ENCODE measurements at places on chromosomes 6 and 20. TPM values are rescaled to one million over a fixed set of nuclear protein-coding genes. Genes with fewer than 3 reads are reported as not detected.

- H3K4me3 ChIP-seq: no peak overlapping the region
- peaks cover 19% of the 10 kb centered on the region for H3K36me3 ChIP-seq
- H3K27ac ChIP-seq: no peak overlapping the region
- DNase-seq: no peak
Measured at GRCh38 chr20:61982191-61982950, 83.3 kb downstream of the TAF4 start.

Gene ARHGAP18
- total RNA-seq: 14.6 TPM

Gene OSBPL2
- 51.9 TPM for total RNA-seq

- no peak for DNase-seq
- peaks cover 5% of the 10 kb centered on the region for H3K36me3 ChIP-seq
Measured at GRCh38 chr6:126110512-126111270, 124.4 kb downstream of the TRMT11 start.

DNA sequence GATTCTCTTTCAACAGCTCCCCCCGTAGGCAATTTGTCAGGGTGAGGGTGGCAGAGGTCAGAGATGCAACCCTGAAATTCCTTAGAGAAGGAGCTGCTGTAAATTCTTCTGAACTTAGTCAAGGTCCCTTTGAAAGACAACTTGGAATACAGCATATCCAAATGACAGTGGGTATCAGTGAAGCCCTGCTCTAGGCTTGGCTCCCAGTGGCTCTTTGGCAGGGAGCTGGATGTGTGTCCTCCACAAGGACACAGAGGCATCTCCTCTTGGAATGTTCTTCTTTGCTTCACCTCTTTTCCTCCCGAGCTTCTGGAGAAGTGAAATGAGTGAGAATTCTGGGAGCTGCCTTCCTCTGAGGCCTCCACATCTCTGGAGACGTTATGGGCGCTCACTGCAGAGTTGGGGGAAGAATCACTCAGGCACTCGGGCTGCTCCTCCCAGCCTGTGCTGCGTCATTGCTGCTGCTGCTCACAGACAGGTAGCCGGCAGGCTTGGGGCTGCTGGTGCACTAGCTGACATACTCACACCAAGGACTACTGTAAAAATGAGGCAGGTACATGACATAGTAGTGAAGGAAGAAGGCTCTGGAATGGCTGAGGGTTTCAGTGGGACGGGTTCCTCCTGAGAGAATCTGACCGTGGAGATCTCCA is 34.1 kb downstream of the DYNLT1 start:
- DNase-seq: no peak
- no peak overlapping the region for H3K4me3 ChIP-seq
- no peaks in the 10 kb centered on the region for H3K4me1 ChIP-seq
- no peaks in the 10 kb centered on the region for H3K27me3 ChIP-seq

DNA sequence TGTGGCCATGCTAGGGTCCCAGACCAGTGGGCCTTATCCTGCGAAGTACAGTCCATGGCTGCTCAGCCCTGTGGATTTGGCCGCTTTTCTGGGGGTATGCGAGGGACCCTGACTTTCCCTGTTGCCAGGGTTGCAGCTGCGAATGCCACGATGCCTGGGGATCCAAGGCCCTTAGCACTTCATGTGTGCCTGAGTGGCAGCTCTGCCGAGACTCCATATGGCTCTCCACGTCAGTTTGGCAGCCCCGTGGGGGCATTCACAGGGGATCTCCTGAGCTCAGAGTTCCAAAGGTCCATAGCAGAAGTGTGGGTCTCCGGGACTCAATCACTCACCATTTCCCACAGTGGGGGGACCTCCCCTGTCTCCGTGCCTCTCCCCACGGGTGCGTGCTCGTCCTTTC is 319.5 kb downstream of the DOK5 start:
- H3K36me3 ChIP-seq: no peaks in the 10 kb centered on the region
- no peak for DNase-seq
- no peak overlapping the region for H3K4me3 ChIP-seq

DNA sequence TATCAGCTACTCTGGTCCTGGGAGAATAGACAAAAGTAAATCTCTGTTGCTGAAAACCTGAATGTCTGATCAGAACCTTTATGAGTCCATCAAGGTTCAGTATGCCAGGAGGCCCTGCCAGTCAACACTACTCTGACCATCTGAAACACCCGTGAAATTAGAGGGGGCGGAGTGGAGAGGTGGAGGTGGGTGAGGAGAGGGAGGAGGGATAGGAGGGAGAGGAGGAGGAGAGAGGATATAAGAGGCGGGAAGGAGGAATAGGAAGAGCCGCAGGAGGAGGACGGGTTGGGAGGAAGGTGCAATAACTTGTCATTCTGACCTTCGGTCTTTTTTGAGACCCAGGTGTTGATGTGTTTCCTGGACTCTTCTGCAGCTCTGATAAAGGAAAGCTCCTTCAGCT is 8.0 kb downstream of the SERPINB9 start:
- DNase-seq: no peak
- H3K4me1 ChIP-seq: no peaks in the 10 kb centered on the region
- peaks cover 57% of the 10 kb centered on the region for H3K27me3 ChIP-seq
- H3K4me3 ChIP-seq: no peak overlapping the region

- H3K27ac ChIP-seq: no peak overlapping the region
- no peak overlapping the region for H3K4me3 ChIP-seq
- peak; percentile 71 for DNase-seq
- H3K4me1 ChIP-seq: peaks cover 6% of the 10 kb centered on the region
- no peaks in the 10 kb centered on the region for H3K27me3 ChIP-seq
- peaks cover 8% of the 10 kb centered on the region for H3K36me3 ChIP-seq
Measured at GRCh38 chr6:154403788-154404187, 47.2 kb upstream of the IPCEF1 start.

DNA sequence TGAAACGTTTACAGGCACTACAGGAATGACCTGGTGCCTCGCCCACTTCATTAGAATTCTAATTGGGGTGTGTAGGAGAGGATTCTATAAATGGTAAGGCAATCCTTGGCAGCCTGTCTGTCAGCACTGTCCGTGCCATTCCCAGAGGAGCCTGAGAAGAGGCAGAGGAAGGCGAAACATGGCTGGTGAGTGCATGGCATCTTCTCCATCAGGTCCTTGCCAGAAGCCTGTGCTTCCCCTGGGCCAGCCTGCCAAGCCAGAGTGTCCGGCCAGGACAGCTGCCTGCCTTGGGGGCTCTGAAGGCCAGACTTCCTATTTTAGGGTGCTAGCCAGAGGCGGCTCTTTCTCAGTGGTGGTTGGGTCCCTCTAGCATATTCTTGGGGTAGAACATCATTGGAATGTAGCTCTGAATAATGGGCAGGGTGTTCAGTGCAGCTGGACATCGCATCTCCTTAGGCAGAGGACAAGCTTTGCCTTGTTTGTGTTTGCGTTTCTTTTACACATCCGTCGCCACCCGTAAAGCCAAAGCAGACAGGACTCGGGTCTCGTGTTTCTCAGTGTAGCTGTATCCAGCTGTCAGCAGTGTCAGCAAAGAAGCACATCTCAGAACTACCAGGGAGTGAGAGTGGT is at the start of gene TGM3:
TSS of gene TGM3 (plus strand) at position 116 of the 630 bp plus-strand sequence. CDS start at position 179, 63 bp downstream.
- no peak for DNase-seq
- peaks cover 11% of the 10 kb centered on the region for H3K27me3 ChIP-seq
- no peak within 1 kb of the TSS for H3K4me3 ChIP-seq
- H3K4me1 ChIP-seq: peaks cover 23% of the 10 kb centered on the region
- no peaks in the 10 kb centered on the region for H3K36me3 ChIP-seq

- no peak overlapping the region for H3K4me3 ChIP-seq
- no peaks in the 10 kb centered on the region for H3K4me1 ChIP-seq
- H3K27me3 ChIP-seq: peaks cover 66% of the 10 kb centered on the region
Measured at GRCh38 chr6:91013511-91013910, 426.6 kb upstream of the MAP3K7 start.

- no peaks in the 10 kb centered on the region for H3K27me3 ChIP-seq
- no peaks in the 10 kb centered on the region for H3K36me3 ChIP-seq
- no peak for DNase-seq
- H3K4me3 ChIP-seq: no peak overlapping the region
- H3K4me1 ChIP-seq: peaks cover 16% of the 10 kb centered on the region
Measured at GRCh38 chr6:30837870-30838269, 46.4 kb upstream of the DDR1 start.

GRCh38 chr6:3617192-3617631 is 134.3 kb downstream of the PXDC1 start:
- peaks cover 7% of the 10 kb centered on the region for H3K4me1 ChIP-seq
- no peak overlapping the region for H3K27ac ChIP-seq
- DNase-seq: no peak
- H3K4me3 ChIP-seq: no peak overlapping the region
- H3K27me3 ChIP-seq: no peaks in the 10 kb centered on the region

DNA sequence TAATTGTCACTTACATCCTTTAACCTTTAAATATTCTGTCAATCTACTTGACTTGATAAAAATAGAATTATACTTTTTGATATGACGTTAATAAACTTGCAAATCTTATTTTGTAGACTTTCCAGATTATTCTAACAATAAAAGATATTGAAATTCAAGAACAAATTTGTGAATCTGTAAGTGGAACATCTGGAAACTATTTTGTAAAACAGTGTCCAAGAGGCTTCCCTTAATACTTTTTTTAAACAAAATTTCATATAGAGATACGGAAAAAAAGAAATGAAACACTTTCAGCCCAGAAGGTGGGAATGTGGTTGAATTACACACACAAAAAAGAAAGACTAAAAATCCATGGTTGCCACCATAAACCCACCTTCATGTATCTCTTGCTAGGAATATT is 174.4 kb downstream of the COL19A1 start:
- DNase-seq: no peak
- no peak overlapping the region for H3K4me3 ChIP-seq
- no peaks in the 10 kb centered on the region for H3K36me3 ChIP-seq
- peaks cover 63% of the 10 kb centered on the region for H3K27me3 ChIP-seq
- no peaks in the 10 kb centered on the region for H3K4me1 ChIP-seq
- H3K27ac ChIP-seq: no peak overlapping the region

Gene ECT2L
- total RNA-seq: not detected

- DNase-seq: peak; percentile 90
- no peaks in the 10 kb centered on the region for H3K36me3 ChIP-seq
- peak overlapping the region; percentile 86 for H3K27ac ChIP-seq
- peak overlapping the region; percentile 75 for H3K4me3 ChIP-seq
Measured at GRCh38 chr6:4281341-4282293, 146.2 kb upstream of the ECI2 start.

Measured in MCF 10A (cell line).